Skeletal muscle cell (primary cell): ENCODE measurements at places on chromosomes 3 and 15.

DNA sequence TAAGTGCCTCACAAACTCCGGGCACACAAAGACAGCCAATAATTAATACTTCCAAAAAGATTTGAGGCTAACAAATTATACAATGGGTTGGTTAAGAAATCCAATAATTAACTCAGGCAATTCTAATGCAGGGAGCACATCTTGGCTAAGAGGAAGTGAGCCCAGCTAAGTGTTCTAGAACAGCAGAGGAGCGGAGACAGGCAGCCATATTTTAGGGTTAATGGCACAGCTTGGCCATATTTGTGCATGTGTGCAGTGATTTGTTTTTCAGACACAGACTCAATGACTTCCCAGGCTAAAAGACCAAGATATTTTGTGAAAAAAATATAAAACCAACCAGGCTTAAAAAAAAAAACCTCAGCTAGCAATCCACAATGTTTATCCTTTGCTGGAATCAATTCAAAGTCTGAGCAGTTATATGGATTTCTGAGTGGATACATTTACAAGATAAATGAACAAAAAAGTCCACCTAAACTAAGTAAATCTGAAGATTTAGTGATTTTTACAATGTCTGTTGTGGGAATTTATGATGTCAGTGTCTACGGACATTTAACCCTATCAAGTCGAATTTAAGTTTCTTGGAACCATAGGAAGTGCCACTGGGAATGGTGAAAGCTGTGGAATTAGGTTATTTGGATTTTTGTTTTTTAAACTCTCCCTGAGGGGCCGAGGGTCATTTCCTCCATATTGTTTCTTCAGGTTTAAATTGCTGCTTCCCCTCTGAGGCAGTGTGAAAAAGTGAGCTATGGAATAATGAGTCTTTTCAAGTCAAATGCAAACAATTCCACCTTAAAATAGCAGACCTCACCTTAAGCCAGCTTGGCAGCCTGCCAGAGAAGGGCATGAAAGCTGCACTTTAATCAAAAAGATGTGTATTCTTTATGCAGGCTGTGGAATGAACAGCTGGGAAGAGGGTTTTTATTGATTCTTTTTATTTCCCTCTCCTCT, 413.7 kb upstream of the TBL1XR1 start:
- no peak for DNase-seq

DNA sequence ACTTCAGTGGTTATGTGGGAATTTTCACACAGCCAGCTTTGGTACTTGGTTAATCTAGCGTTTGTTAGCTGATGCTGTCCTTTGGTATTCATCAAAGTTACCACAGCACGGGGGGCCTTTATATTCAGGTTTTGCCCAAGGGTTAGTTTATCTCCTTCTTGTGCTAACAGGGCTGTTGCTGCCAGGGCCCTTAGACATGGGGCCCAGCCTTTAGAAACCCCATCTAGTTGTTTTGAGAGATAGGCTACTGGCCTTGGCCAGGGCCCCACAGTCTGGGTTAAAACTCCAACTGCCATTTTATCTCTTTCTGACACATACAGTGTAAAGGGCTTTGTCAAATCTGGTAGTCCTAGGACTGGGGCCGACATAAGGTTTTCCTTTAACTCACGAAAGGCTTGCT, 7.5 kb upstream of the DNAAF4 start:
- no peak for DNase-seq

- DNase-seq, result no peak
These were observed 53.0 kb downstream of the EFHB start for GRCh38 chr3:19881036-19881435.

GRCh38 chr3:157248590-157249422, 88.9 kb upstream of the CCNL1 start:
- DNase-seq, result peak; percentile 75

- DNase-seq, result no peak
These were observed 236.1 kb downstream of the ADAMTSL3 start for GRCh38 chr15:83889995-83890394.

- DNase-seq, result no peak
These were observed 316.6 kb downstream of the NTRK3 start for GRCh38 chr15:87939848-87940457.

DNA sequence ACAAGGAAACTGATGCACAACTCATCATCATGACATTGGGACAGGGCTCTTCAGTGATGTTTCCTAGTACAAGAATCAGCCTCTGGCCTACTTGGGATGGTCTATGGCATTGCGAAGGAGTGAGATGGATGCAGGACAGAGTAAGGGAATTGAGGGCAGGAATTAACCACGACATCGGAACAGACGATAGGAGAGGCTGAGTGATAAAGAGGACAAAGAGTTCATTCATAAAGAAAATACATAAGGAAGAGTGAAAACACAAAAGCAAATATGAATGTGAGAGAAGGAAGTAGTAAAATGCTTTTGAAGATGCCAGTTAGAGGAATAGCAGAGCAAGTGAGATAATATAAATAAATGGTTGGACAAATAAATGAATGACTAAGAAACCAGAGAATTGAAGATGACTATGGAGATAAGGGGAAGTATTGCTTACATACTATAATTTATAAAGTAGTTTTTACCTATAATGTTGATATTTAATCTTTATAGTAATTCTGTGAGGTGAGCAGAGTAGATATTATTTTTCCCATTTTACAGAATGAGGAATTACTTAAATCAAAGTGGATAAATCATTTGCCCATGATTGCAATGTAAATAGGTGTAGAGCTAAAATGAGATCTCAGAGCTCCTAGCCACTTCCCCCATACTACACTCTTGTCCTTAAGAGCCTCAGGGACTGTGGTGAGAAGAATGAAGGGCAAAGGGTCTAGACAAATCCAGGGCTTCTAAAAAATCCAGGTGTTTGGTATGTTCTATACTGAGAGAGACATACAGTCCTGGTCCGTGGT, 203.3 kb downstream of the DTWD1 start:
- DNase-seq, result no peak

- no peak for DNase-seq
These were observed 78.8 kb downstream of the ADAMTSL3 start for GRCh38 chr15:83732770-83733169.

- DNase-seq, result no peak
These were observed at the start of gene CD86 for GRCh38 chr3:122055215-122055614. CD86 (plus strand) TSS chr3:122055362; CDS start chr3:122055490, 128 bp downstream.
